ENCODE measurements at places on chromosomes 2 and 18. TPM values are rescaled to one million over a fixed set of nuclear protein-coding genes. Genes with fewer than 3 reads are reported as not detected.

GRCh38 chr2:188720811-188721605 lies 253.2 kb upstream of the COL3A1 start:
- DNase-seq, result peak; percentile 90

NEB gene
- total RNA-seq, result 9.6 TPM

DNA sequence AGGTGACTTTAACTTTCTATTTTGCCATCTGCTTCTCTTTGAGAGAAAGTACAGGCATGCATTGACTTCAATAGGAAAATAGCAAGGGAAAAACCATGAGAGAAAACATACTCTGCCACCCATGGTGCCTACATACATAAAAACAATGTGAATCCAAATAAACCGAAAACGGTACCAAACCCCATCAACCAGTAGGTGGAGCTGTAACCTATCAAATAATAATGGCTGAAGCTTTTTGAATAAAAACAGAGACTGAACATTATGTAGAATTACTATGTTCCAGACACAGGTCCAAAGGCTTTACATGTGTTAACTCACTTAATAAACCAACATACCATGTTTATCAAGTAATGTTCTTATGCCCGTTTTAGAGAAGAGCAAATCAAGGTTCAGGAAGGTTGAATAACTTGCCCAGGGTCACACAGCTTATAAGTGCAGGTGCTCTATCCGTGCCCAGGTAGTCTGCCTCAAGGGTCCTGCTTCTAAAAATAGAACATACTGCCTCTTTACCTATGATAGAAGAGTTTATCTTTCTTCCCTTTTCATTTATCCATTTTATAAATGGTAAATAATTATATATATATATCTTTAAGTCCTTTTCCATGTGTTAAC lies 293.9 kb upstream of the SYT4 start:
- DNase-seq, result peak; percentile 63

- no peak for DNase-seq
These were observed 28.0 kb upstream of the ARHGEF4 start for GRCh38 chr2:130808482-130809268.

- no peak for DNase-seq
These were observed 446.9 kb upstream of the NRP2 start for GRCh38 chr2:205235434-205235833.

- no peak for DNase-seq
These were observed 147.7 kb upstream of the PXDN start for GRCh38 chr2:1891971-1892486.

FEV gene
- not detected for total RNA-seq

GALR1 gene
- 3.6 TPM for total RNA-seq

DNA sequence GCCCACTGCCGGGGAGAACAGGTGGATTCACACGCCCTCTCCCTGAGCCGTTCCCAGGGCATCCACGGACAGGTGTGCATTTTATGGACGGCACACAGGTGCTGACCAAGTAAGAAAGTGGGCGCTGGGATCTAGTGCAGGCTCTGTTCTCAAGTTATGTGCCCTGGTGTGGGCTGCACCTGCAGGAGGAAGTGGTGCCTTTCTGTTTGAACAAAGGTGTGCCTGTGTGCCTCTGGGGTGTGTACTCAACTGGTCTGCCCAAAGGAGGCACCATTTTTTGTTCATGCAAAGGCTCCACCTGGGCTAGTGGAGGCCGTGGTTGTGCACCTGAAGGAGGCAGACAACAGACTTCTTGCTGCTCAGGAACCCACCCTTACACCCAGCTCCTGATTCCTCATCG lies 88.2 kb upstream of the HK2 start:
- DNase-seq, result no peak

NAT8 gene
- total RNA-seq, result not detected

LIMS3 gene
- not detected for total RNA-seq

- DNase-seq, result no peak
These were observed 69.2 kb downstream of the LONRF2 start for GRCh38 chr2:100252811-100253698.

TRAPPC8 gene
- 44.1 TPM for total RNA-seq

Measured in umbilical cord (tissue), 2 donors.